Peyer's patch (tissue), 4 donors: ENCODE measurements at places on chromosomes 2 and 18.

DNA sequence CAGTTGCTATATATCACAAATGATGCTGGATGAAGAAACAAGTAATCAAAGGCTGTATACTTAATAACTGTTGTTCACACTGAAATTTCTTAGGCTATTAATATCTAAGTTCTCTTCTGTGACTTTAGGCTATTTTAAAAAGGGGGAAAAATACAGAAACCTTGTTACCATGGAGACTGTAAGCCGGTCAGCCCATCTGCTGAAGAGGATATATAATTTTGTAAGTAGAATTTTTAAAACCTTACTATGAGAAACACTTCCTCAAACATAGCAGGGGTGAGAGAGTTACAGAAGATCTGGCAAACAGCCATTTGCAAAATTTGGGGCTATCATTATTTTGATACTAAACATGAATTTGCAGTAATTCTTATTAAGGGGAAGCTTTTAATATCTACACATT is 27.8 kb downstream of the CACNB4 start:
- H3K36me3 ChIP-seq = no peaks in the 10 kb centered on the region
- no peaks in the 10 kb centered on the region for H3K27me3 ChIP-seq
- no peak overlapping the region for H3K27ac ChIP-seq
- H3K4me3 ChIP-seq = no peak overlapping the region

- DNase-seq = no peak
- no peak overlapping the region for H3K27ac ChIP-seq
- H3K36me3 ChIP-seq = no peaks in the 10 kb centered on the region
- H3K4me1 ChIP-seq = no peaks in the 10 kb centered on the region
- no peak overlapping the region for H3K4me3 ChIP-seq
- no peaks in the 10 kb centered on the region for H3K27me3 ChIP-seq
Measured at GRCh38 chr2:236636714-236637470, 67.3 kb downstream of the ACKR3 start.

- peaks cover 10% of the 10 kb centered on the region for H3K4me1 ChIP-seq
- no peaks in the 10 kb centered on the region for H3K27me3 ChIP-seq
- no peak for DNase-seq
Measured at GRCh38 chr2:46921676-46922448, 6.3 kb upstream of the MCFD2 start.

DNA sequence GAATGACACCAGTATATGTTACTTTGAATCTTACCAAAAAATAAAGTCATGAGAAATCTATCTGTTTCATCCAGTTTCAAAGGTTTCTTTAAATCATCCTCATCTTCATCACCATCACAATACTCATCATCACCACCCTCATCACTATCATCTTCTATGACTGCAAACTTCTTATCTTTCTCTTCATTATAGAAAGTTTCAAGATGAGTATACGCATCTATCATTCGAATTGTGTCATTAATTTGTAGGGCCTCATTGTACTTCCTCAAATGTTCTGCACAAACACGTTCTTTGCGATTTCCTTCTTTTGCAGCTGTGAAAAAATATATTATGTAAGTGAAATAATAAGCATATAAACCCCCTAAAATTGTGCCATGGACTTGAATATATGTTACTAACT is 34.1 kb upstream of the FAP start:
- no peaks in the 10 kb centered on the region for H3K4me1 ChIP-seq
- H3K27me3 ChIP-seq = no peaks in the 10 kb centered on the region
- H3K36me3 ChIP-seq = peaks cover 65% of the 10 kb centered on the region
- no peak for DNase-seq
- H3K4me3 ChIP-seq = no peak overlapping the region
- H3K27ac ChIP-seq = no peak overlapping the region

GRCh38 chr2:128584296-128584890 is 265.7 kb upstream of the HS6ST1 start:
- no peak for DNase-seq
- H3K4me1 ChIP-seq = no peaks in the 10 kb centered on the region
- no peak overlapping the region for H3K4me3 ChIP-seq
- no peaks in the 10 kb centered on the region for H3K36me3 ChIP-seq
- no peaks in the 10 kb centered on the region for H3K27me3 ChIP-seq
